Neural crest cell (in vitro differentiated cells): ENCODE measurements at places on chromosomes 5 and 9. TPM values are rescaled to one million over a fixed set of nuclear protein-coding genes. Genes with fewer than 3 reads are reported as not detected.

GRM6 gene
- total RNA-seq, result not detected in 2 replicates

PCDHGA2 gene
- 0.32 and 0.54 TPM in 2 replicates for total RNA-seq

IFNE gene
- 0.16 TPM in 1 of 2 replicates, not detected in the other for total RNA-seq

PDZD2 gene
- total RNA-seq, result 0.65 and 1.3 TPM in 2 replicates

BRD9 gene
- total RNA-seq, result 77.3 and 80.1 TPM in 2 replicates
